Activated CD8-positive, alpha-beta T cell treated with anti-CD3 and anti-CD28 coated beads, Interleukin-2, amount 10 ng/mL, durations not matched to agents 7 days and 5 days (primary cell): ENCODE measurements at places on chromosomes 3 and 15.

- no peak overlapping the region for H3K4me3 ChIP-seq
- DNase-seq: no peak
These were observed 78.2 kb downstream of the CMSS1 start for GRCh38 chr3:99895703-99896441.

DNA sequence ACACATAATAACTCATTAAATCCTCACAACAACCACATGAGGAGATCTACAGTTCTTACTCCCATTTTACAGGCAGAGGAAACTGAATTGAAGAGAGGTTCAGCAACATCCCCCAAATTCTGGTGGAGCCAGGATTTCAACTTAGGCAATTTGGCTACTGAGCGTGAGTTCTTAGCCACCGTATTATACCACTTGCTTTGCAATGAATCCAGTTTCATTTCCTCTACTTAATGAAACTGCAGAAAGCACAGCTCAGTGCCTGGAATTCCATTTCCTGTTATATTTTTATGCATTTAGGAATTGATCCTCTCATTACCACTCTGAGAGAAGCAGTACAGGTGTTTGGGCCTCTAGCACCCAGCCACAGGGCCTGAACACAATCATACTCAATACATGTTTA lies 4.3 kb downstream of the ZNF860 start:
- no peaks in the 10 kb centered on the region for H3K36me3 ChIP-seq
- no peak for DNase-seq
- H3K4me3 ChIP-seq: no peak overlapping the region
- H3K27me3 ChIP-seq: peaks cover 22% of the 10 kb centered on the region

- H3K27me3 ChIP-seq: peaks cover 30% of the 10 kb centered on the region
- no peak overlapping the region for H3K4me3 ChIP-seq
- no peaks in the 10 kb centered on the region for H3K4me1 ChIP-seq
These were observed 17.6 kb upstream of the PAQR9 start for GRCh38 chr3:142981108-142981507.

GRCh38 chr15:33148129-33148751 lies 46.3 kb downstream of the FMN1 start:
- H3K27me3 ChIP-seq: peaks cover 9% of the 10 kb centered on the region
- no peaks in the 10 kb centered on the region for H3K36me3 ChIP-seq
- peak overlapping the region; percentile 71 for H3K27ac ChIP-seq
- H3K4me1 ChIP-seq: peaks cover 21% of the 10 kb centered on the region

GRCh38 chr15:50016951-50017350 lies 102.1 kb downstream of the ATP8B4 start:
- H3K27ac ChIP-seq: no peak overlapping the region
- H3K4me3 ChIP-seq: no peak overlapping the region
- H3K36me3 ChIP-seq: peaks cover 30% of the 10 kb centered on the region
- peaks cover 4% of the 10 kb centered on the region for H3K27me3 ChIP-seq
- no peak for DNase-seq
- H3K4me1 ChIP-seq: peaks cover 8% of the 10 kb centered on the region

DNA sequence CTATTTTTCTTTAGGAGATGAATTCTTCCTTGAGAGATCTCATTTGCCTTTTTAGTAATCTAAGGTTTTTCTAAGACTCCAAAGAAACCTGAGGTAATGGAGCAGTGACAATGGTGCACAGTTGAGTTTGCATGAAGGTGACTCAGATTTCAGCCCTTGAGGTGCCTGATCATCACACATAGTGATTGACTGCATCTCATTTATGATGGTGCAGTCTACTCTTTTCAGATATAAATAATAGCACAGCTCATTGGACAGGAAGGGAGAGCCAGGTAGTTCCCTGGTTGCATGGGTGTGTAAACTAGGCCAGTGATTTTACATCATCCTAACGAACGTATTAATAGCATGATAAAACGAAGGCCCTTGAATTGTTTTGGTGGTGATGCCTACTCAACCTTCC lies 86.1 kb upstream of the SAMMSON start:
- H3K27me3 ChIP-seq: no peaks in the 10 kb centered on the region
- no peaks in the 10 kb centered on the region for H3K4me1 ChIP-seq
- H3K36me3 ChIP-seq: no peaks in the 10 kb centered on the region
- H3K4me3 ChIP-seq: no peak overlapping the region
- no peak overlapping the region for H3K27ac ChIP-seq

GRCh38 chr3:183195266-183195665 lies 32.7 kb upstream of the LAMP3 start:
- DNase-seq: no peak
- H3K36me3 ChIP-seq: peaks cover 2% of the 10 kb centered on the region
- no peak overlapping the region for H3K4me3 ChIP-seq
- H3K4me1 ChIP-seq: peaks cover 8% of the 10 kb centered on the region

DNA sequence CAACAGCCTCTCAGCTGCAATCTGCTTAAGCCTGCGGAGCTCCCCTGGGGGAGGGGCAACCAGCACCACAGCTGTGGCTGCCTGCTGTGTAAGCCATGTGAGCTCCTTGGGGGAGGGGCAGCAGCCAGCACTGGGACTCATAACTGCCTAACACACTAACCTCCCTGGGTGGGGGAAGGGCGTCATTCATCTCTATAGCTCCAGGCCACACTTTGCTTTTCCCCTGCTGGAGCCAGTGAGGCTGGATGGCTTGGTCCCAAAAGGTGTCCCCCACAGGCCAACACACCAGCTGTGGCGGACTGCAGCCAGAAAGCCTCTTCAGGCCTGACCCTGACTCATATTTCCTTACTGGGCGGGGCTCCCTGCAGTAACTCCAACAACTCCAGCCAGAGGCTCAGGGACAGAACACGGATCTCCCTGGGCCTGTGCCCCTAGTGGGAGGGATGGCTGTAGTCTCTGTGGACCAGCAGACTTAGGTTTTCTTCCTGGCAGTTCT lies 129.8 kb downstream of the PPM1L start:
- no peak overlapping the region for H3K4me3 ChIP-seq
- no peak overlapping the region for H3K27ac ChIP-seq
- H3K27me3 ChIP-seq: no peaks in the 10 kb centered on the region
- no peaks in the 10 kb centered on the region for H3K36me3 ChIP-seq

- H3K27ac ChIP-seq: no peak overlapping the region
- H3K4me3 ChIP-seq: no peak overlapping the region
- H3K4me1 ChIP-seq: no peaks in the 10 kb centered on the region
- H3K36me3 ChIP-seq: no peaks in the 10 kb centered on the region
These were observed 37.0 kb downstream of the TTC23 start for GRCh38 chr15:99212406-99212805.

DNA sequence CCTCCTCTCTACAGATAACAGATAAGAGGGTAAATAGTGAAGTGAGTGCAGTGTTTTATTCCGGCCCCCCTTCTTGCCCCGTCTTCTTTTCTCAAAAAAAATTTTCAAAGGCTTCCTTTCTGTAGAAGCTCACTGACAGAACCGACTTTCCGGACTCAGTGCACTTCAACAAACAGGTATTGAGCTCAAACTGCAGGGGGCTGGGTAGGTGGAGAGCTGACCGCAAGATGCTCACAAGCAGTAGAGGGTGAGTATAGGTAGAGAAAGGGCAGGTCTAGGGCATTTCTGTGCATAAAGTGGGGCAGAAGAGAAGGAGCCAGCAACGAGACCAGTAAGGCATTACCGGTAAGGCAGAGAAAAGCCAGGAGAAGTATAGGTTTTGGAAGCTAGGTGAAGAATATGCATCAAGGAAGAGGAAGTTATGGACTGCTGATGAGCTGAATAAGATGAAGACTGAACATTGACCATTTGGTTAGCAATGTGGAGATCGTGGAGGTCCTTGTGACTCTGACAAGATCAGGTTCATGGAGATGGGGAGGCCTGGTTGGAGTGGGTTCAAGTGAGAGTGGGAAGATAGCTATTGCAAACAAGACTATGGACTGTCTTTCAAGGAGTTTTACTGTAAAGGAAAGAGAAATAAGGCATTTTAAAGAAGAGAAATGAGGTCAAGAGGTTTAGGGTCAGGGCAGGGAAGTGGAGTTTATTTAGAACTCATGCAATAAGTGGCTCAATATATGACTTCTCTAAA lies 97.4 kb downstream of the ST6GAL1 start:
- peaks cover 57% of the 10 kb centered on the region for H3K36me3 ChIP-seq
- peak overlapping the region; percentile 90 for H3K27ac ChIP-seq
- no peaks in the 10 kb centered on the region for H3K27me3 ChIP-seq

DNA sequence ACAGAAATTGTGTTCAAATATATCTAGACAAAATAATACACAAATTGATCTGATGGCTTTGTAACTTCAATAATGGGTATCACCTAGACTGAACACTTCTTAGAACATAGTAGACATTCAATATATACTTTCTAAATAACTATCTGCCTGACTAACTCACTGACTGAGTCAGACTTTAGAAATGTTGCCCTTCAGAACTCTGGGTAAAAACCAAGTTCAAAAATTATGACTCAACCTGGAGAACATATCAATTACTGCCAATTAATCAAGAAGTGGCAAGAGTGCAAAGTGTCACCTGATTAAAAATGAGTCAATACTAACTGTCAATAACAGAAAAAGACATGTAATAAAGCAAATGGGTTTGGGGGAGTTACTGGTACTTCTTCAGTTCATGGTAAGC lies 144.6 kb upstream of the TMCO5A start:
- H3K27me3 ChIP-seq: peaks cover 2% of the 10 kb centered on the region
- no peaks in the 10 kb centered on the region for H3K4me1 ChIP-seq
- no peak for DNase-seq
- H3K4me3 ChIP-seq: no peak overlapping the region

GRCh38 chr3:139284221-139284620 lies 59.6 kb upstream of the MRPS22 start:
- no peaks in the 10 kb centered on the region for H3K36me3 ChIP-seq
- H3K4me1 ChIP-seq: peaks cover 7% of the 10 kb centered on the region
- no peak overlapping the region for H3K27ac ChIP-seq
- DNase-seq: no peak

GRCh38 chr3:64196236-64196929 lies 28.9 kb downstream of the PRICKLE2 start:
- H3K4me1 ChIP-seq: no peaks in the 10 kb centered on the region
- H3K36me3 ChIP-seq: no peaks in the 10 kb centered on the region
- no peak for DNase-seq
- no peaks in the 10 kb centered on the region for H3K27me3 ChIP-seq
- H3K4me3 ChIP-seq: no peak overlapping the region

GRCh38 chr3:114299941-114300624 lies 6.3 kb downstream of the TIGIT start:
- no peaks in the 10 kb centered on the region for H3K27me3 ChIP-seq
- peaks cover 25% of the 10 kb centered on the region for H3K36me3 ChIP-seq
- DNase-seq: no peak
- peaks cover 12% of the 10 kb centered on the region for H3K4me1 ChIP-seq

GRCh38 chr3:196969134-196969659 lies 564 bp upstream of the PIGZ start:
- peak overlapping the region; percentile 78 for H3K4me3 ChIP-seq
- H3K27me3 ChIP-seq: peaks cover 16% of the 10 kb centered on the region
- H3K27ac ChIP-seq: peak overlapping the region; percentile 83
- peaks cover 14% of the 10 kb centered on the region for H3K4me1 ChIP-seq
- peaks cover 10% of the 10 kb centered on the region for H3K36me3 ChIP-seq

GRCh38 chr15:36358523-36358922 lies 220.9 kb upstream of the CDIN1 start:
- no peak overlapping the region for H3K27ac ChIP-seq
- no peak for DNase-seq
- H3K4me1 ChIP-seq: no peaks in the 10 kb centered on the region
- H3K4me3 ChIP-seq: no peak overlapping the region
- no peaks in the 10 kb centered on the region for H3K36me3 ChIP-seq

DNA sequence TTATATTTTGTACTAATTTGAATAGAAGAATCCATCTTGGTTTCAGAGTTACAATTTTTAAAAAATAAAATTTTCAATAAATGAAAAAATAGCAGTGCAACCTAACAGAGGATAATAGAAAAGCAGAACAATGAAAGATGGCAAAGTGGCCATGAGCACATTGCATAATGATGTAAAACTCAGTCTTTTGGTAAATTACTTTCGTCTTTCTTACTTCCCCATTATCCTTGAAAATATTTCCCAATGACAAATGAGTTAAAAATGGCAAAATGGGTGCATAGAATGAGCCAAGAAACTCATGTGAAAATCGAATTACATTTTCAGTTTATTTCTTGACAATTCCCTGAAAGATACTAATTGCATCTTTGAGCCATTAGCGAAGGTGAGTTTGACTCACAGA lies 236.4 kb downstream of the CDIN1 start:
- H3K36me3 ChIP-seq: no peaks in the 10 kb centered on the region
- H3K27me3 ChIP-seq: no peaks in the 10 kb centered on the region
- H3K4me1 ChIP-seq: no peaks in the 10 kb centered on the region
- no peak overlapping the region for H3K27ac ChIP-seq

DNA sequence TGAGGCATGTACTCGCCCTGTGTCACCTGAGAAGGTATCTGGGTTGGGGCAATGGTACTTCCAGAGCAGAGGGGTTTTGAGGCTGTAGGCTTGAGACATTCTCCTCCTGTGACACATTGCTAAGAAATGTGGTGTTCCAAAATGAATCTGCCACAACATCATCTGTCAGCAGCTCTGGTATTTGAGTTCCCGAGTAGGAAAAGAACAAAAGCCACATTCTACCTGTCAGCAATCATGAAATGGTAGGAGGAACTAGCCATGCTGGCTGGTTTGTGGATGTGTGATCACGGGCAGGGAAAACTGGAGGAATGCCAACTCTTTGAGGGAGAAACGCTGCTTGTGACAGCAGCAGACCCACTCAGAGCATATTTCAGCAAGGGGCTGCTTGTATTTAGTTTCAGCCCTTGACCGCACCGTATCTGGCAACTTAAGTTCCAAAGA lies 579.4 kb upstream of the TBL1XR1 start:
- no peak for DNase-seq
- H3K36me3 ChIP-seq: peaks cover 6% of the 10 kb centered on the region
- H3K4me3 ChIP-seq: no peak overlapping the region

DNA sequence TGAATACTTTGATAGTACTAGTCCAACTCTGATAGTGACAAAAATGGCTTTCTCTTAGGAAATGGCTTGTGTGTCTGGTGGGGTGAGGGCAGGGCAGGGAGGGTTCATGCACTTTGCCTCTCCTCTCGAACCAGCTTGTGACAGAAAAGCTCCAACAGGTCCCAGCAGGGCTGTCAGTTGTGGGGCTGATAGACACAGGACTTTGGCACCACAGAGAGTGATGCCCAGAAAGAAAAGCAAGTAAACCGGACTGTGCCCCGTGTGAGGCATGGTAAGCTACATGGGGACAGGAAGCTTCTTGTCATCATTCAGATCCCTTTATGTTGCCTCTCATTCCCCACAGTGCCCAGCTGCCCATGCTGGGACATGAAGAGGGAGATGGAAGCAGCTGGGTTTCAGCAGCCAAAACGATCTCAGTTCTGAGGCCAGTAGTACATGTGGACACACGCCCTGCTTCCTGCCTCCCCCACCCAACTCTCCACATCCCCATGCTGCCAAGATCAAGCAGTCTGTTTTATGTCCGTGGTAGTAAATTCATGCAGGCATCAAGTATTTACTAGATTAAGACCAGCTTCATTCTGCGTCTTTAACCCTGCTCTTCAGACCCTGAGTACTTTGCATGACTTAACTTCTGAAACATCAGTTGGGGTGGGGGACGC lies 29.7 kb upstream of the LIPC start:
- no peak overlapping the region for H3K27ac ChIP-seq
- no peak overlapping the region for H3K4me3 ChIP-seq
- no peaks in the 10 kb centered on the region for H3K36me3 ChIP-seq
- H3K4me1 ChIP-seq: no peaks in the 10 kb centered on the region
- peaks cover 4% of the 10 kb centered on the region for H3K27me3 ChIP-seq

GRCh38 chr15:71248386-71248785 lies 133.1 kb downstream of the THSD4 start:
- no peaks in the 10 kb centered on the region for H3K36me3 ChIP-seq
- H3K4me1 ChIP-seq: no peaks in the 10 kb centered on the region
- H3K27me3 ChIP-seq: no peaks in the 10 kb centered on the region
